ENCODE measurements at places on chromosomes 12 and 14. TPM values are rescaled to one million over a fixed set of nuclear protein-coding genes. Genes with fewer than 3 reads are reported as not detected.
A peak's percentile ranks its signal among the peaks of the same experiment; 100 is the strongest.

GRCh38 chr12:48160807-48161206 lies 3.5 kb upstream of the ASB8 start:
- no peaks in the 10 kb centered on the region for H3K27me3 ChIP-seq
- no peak overlapping the region for H3K4me3 ChIP-seq
- no peak for DNase-seq
- no peaks in the 10 kb centered on the region for H3K36me3 ChIP-seq
- H3K4me1 ChIP-seq: peaks cover 7% of the 10 kb centered on the region

GRCh38 chr12:467591-467990 lies 7.9 kb downstream of the B4GALNT3 start:
- H3K27me3 ChIP-seq: no peaks in the 10 kb centered on the region
- peaks cover 4% of the 10 kb centered on the region for H3K4me1 ChIP-seq
- no peak for DNase-seq
- no peak overlapping the region for H3K27ac ChIP-seq
- H3K36me3 ChIP-seq: no peaks in the 10 kb centered on the region

DNA sequence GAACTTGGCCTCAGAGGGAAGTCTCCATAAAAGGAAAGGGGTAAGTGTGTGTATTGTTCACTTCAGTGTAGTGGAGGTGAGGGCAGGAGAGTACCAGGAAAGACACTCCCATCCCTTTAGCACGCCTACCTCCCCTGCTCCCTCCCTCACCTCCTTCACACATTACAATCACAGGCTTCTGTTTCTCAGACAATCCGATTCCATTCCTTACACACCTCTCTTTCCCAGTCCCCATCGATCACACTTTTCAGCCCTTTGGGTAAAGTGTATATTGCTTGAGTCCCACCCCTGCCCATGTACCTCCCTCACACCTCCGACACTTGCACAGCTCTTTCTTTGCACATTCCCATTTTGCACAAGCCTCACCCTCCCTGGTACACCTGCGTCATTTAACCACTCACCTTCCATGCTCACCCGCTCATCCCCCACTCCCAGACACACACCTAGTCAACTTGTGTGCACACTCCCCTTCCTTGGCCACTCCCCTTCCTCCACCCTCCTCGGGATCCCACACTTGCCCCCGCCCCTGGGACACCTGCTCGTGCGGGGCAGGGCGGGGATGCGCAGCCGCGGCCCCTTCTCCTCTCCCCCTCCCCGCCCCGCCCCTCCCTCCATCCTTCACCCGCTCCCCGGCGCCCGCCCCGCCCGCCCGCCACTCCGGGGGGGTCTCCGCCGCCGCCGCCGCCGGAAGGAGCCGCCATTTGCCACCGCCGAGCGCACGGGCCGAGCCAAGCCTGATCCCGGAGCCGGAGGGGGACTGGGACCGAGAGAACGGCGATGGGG lies at the start of gene MARCHF9:
TSS of gene MARCHF9 (plus strand) at position 693 of the 783 bp plus-strand sequence. CDS start 426 bp downstream, outside the sequence.
- no peaks in the 10 kb centered on the region for H3K36me3 ChIP-seq
- H3K4me3 ChIP-seq: peak within 1 kb of the TSS; percentile 70
- peak; percentile 73 for DNase-seq
- peak within 1 kb of the TSS; percentile 63 for H3K27ac ChIP-seq

DNA sequence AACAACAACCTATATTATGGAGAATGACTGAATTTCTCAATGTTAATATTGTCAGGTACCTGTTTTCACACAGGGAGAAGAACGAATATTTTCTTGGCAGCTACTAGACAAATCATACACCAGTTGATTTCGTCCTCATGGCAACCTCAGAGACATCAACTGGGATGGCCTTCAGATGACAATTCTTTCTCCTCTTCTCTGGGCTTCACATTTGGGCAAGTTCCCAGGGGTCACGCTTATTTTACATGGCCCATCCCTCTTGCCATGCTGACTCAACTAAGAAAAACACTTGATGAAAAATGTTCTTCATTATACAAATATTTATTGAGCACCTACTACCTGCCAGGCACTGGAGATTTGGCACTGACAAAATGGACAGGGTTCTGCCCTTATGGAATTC lies 29.0 kb downstream of the PPP1R13B start:
- H3K4me1 ChIP-seq: peaks cover 36% of the 10 kb centered on the region
- no peaks in the 10 kb centered on the region for H3K36me3 ChIP-seq
- H3K4me3 ChIP-seq: no peak overlapping the region
- no peaks in the 10 kb centered on the region for H3K27me3 ChIP-seq
- DNase-seq: no peak

- no peak overlapping the region for H3K27ac ChIP-seq
- no peak overlapping the region for H3K4me3 ChIP-seq
- no peaks in the 10 kb centered on the region for H3K4me1 ChIP-seq
- H3K27me3 ChIP-seq: no peaks in the 10 kb centered on the region
Observed at GRCh38 chr12:108629151-108629550, 4.5 kb downstream of the SELPLG start.

DNA sequence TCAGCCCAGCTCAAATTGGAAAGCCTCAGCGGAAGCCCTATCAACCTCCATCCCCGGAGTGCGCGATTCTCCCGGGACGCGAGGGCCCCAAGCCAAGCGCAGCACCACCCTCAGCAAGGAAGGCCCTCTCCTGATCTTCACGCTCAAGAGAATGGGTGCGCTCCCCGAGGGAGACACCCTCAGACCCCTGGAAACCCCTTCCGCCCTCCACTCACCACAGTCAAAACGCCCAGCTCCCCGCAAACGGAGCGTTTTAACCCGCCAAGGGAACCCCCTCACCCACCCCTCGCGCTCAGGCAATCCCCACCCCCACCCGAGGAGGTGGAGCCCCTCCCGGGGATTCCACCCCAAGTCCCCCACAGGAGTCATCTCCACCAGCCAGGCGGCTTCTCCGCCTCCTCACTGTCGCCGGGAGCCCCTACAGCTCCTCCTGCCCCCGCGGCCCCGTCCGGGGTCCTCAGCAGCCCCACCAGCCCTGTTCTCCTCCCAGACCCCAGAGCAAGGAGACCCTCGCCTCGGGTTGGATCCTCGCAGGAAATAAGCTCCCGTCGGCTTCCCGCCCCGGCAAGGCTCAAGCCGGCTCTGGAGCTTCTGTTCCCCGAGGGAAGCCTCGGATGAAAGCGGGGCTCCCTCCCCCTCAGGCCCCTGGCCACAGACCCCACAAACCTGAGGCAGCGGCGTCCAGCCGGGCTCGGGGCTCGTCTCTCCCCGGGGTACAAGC lies 507 bp downstream of the BAZ2A start:
- H3K36me3 ChIP-seq: no peaks in the 10 kb centered on the region
- H3K4me3 ChIP-seq: peak overlapping the region; percentile 100
- H3K27ac ChIP-seq: peak overlapping the region; percentile 82
- DNase-seq: no peak

DNA sequence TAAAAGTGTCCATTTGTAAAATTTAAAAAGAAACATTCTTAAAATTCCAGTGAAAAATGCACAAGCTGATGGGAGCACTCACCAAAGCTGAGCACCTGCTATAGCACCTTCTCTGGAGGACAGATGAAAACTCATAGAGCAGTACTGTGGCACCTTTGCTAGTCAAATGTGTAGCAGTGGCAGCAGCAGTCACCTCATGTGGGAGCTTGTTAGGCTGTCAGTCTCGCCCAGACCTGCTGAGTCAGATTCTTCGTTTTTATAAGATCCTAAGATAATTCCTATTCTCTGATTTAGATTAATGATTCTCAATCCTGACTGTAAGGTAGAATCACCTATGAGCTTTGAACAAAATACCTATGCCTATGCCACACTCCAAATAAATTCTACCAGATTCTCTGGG lies 325.8 kb downstream of the RPL10L start:
- DNase-seq: no peak
- no peaks in the 10 kb centered on the region for H3K36me3 ChIP-seq
- no peaks in the 10 kb centered on the region for H3K4me1 ChIP-seq
- H3K4me3 ChIP-seq: no peak overlapping the region

DNA sequence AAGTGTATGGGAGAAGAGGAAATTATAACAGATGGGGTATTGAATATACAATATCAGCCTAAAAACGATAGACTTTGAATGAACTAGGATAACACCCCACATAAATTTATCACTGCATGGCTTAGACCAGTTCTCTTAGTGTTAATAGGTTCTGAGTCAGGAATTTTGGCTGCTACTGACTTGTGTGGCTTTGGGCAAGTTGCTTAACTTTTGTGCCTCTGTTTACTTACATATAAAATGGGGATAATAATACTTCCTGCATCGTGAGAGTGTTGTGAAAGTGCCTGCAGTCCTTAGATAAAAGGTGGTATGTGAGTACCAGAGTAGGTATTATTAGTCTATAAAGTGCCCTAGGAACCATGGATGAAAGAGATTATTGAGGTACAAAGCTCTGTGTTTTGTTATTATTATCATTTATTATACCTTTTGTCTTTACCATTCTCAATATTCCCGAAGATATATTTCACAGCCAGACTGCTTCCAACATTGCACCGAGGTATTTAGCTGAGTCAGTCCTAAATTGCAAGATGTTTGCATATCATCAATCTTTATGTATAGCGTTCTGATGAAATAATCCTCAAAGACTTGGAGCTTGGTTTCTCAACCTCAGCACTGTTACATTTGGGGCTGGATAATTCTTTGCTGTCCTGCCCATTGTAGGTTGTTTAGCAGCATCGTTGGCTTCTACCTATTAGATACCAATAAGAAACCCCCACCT lies 2.3 kb upstream of the PAWR start:
- H3K27me3 ChIP-seq: no peaks in the 10 kb centered on the region
- peak overlapping the region; percentile 96 for H3K27ac ChIP-seq
- H3K4me1 ChIP-seq: no peaks in the 10 kb centered on the region
- H3K36me3 ChIP-seq: no peaks in the 10 kb centered on the region
- DNase-seq: no peak

- H3K4me3 ChIP-seq: peak within 1 kb of the TSS; percentile 64
- H3K27ac ChIP-seq: peak within 1 kb of the TSS; percentile 84
- no peaks in the 10 kb centered on the region for H3K4me1 ChIP-seq
- no peaks in the 10 kb centered on the region for H3K36me3 ChIP-seq
Observed at GRCh38 chr12:101830367-101831325, at the start of gene GNPTAB. Gene GNPTAB, minus strand, starts transcription at chr12:101830959. Its CDS starts 284 bp downstream, at chr12:101830675.

DNA sequence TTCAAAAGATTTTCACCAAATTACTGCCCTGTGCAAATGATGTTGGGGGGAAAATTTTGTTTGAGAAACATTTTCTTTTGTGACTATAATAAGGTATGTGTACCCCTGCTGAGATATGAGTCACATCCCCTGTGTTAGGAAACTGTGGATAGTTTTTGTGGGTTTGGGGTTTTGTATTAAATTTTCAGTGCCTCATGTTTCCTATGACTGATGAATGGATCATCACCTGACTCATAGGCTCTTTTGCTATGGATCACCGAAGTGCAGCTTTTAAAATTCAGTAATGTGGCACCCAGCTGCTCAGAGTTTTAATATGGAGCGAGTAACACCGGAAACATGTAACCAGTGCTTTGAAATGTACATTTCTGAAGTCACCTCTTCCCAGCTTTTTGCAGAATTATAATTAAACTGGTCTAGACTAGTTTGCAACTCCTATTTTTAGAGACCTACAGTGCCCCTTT lies 167.4 kb upstream of the HMGA2 start:
- no peaks in the 10 kb centered on the region for H3K4me1 ChIP-seq
- H3K27me3 ChIP-seq: no peaks in the 10 kb centered on the region
- no peak overlapping the region for H3K4me3 ChIP-seq
- no peak overlapping the region for H3K27ac ChIP-seq
- DNase-seq: no peak
- no peaks in the 10 kb centered on the region for H3K36me3 ChIP-seq

- H3K4me3 ChIP-seq: no peak overlapping the region
- no peaks in the 10 kb centered on the region for H3K36me3 ChIP-seq
- DNase-seq: no peak
- no peaks in the 10 kb centered on the region for H3K27me3 ChIP-seq
Observed at GRCh38 chr14:52954346-52955214, 3.7 kb upstream of the FERMT2 start.

DNA sequence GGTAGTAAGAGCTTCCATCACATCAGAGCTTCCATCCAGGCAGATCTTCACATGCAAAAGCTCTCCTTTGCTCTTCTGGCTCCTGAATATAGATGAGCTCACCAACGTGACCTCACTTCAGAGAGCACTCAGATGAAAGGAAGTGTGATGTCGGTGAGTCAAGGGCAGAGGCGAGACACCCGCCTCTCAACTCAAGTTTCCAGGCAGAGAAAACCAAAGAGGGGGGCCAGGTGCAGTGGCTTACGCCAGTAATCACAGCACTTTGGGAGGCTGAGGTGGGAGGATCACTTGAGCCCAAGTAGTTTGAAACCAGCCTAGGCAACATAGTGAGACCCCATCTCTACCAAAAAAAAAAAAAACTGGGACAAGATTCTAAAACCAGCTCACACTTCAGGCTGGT lies 126.9 kb downstream of the DUSP6 start:
- no peak for DNase-seq
- peak overlapping the region; percentile 41 for H3K27ac ChIP-seq
- H3K27me3 ChIP-seq: no peaks in the 10 kb centered on the region

Gene KRT72
- not detected for total RNA-seq

Gene HHIPL1
- total RNA-seq: 0.35 TPM

Gene DENND5B
- 5.2 TPM for total RNA-seq

Gene SERPINA10
- 0.70 TPM for total RNA-seq

Gene TMEM132D
- total RNA-seq: 0.22 TPM

Gene BDKRB1
- 0.28 TPM for total RNA-seq

All from pancreas (tissue), 10 donors.